Stimulated activated naive CD4-positive, alpha-beta T cell (primary cell): ENCODE measurements at places on chromosomes 2 and 18.

- DNase-seq, result no peak
These were observed 3.4 kb downstream of the SERPINB2 start for GRCh38 chr18:63890950-63891304.

GRCh38 chr2:10157293-10157692 is 34.8 kb downstream of the RRM2 start:
- DNase-seq, result no peak

GRCh38 chr18:21254576-21254975 is 12.5 kb downstream of the GREB1L start:
- no peak for DNase-seq

- no peak for DNase-seq
These were observed 69.3 kb upstream of the HK2 start for GRCh38 chr2:74764429-74765272.

DNA sequence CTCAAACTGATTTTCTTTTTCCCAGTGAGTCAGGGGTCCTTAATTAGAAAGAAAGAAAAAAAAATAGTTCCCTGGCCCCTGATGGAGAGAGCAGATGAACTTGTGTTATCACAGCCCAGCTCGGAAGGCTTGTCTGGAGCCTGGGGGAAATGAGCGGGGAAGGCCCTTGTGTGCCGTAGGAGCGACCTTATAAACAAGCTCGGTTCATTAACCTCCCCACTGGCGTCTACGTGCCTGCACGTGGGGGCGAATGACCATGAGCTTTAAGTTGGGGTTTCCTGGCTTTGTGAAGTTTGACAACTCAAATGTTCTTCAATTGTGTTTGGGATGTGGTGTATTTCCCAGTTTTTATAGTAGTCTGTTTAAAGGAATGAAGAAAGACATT is 69.5 kb downstream of the EPAS1 start:
- DNase-seq, result no peak

GRCh38 chr2:218398437-218399390 is 954 bp upstream of the CTDSP1 start:
- DNase-seq, result peak; percentile 66

GRCh38 chr2:239482778-239483712 is 82.2 kb upstream of the HDAC4 start:
- DNase-seq, result no peak

- no peak for DNase-seq
These were observed 12.8 kb downstream of the PSMD1 start for GRCh38 chr2:231069379-231070054.

DNA sequence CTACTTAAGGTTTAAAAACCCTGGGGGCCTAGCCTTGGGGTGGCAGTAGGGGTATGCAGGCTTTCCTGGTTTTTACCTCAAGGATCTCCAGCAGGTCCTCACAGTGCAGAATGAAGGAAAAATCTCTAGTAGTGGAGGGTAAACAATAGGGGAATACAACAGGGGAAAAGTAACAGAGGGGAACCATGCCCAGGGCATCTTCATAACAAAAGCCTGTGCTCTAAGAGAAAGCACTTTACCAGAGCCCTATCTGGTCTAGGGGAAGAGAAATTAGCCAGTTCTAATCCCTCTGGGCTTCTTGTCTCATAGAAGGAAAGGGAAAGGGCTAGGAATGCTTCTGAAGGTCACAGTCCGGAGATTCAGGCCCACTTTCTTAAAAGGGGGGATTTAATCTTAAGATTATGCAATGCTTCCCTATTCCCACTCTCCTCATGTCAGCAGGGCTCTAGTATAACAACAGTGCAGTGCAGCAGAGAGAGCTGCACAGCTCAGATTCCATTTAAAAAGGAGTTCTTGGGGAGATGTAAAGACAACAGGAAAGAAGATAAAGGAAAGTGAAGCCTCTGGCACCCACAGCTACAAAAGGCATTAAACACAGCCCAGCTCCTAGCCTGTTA is 149.0 kb upstream of the CYP1B1 start:
- DNase-seq, result no peak

- no peak for DNase-seq
These were observed 41.3 kb upstream of the PCBP1 start for GRCh38 chr2:70045932-70046331.

GRCh38 chr2:231512222-231512621 is 18.0 kb downstream of the NMUR1 start:
- DNase-seq, result no peak

DNA sequence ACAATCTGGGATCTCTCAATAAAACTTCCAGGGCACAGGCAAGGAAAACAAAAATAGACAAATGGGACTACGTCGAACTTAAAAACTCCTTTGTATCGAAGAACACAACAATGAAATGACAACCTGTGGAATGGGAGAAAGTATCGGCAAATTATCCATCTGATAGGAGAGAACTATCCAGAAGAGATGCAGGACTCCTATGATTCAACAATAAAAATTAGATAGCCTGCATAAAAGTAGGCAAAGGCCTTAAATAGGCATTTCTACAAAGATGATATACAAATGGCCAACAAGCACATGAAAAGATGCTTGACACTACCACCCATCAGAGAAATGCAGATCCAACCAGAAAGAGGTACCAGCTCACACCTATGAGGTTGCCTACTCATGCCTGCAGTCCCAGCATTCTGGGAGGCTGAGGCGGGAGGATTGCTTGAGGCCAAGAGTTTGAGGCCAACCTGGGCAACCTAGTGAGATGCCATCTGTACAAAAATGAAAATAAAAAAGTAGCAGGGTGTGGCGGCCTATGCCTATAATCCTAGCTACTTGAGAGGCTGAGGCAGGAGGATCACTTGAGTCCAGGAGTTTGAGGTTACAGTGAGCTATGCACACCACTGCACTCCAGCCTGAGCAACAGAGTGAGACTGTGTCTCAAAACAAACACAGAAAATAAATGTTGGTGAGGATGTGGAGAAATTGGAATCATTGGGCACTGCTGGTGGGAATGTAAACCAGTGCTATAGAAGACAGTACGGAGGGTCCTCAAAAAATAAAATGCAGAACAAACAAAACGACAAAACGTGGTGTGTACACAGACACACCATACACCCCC is 21.6 kb downstream of the TWIST2 start:
- DNase-seq, result no peak

DNA sequence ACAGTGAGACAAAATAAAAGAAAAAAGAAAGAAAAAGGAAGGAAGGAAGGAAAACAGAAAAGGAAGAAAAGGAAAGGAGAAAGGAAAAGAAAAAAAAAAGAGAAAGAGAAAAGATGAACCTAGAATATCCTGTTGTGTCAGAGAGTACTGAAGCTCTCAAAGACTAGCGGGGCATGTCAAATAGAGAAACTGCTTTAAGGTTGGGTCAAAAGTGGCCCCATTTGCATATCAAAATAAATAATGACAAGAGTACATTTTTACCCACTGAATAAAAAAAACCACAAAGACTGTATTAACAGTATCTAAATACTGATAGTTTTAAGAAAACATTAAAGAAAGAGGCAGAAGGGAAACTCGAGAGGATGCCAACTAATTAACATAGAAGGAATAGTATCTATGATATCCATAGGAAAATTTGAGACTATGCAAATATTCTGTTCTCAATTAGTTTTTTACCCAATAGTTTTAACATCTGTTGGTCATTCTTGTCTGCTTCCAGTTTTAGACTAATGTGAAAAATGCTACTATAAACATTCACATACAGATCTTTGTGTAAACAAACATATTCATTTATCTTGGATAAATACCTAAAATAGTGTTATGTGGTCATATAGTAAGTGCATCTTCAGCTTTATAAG is 53.2 kb downstream of the SFXN5 start:
- no peak for DNase-seq

- DNase-seq, result no peak
These were observed 487.5 kb downstream of the SUCLG1 start for GRCh38 chr2:83971547-83971946.

DNA sequence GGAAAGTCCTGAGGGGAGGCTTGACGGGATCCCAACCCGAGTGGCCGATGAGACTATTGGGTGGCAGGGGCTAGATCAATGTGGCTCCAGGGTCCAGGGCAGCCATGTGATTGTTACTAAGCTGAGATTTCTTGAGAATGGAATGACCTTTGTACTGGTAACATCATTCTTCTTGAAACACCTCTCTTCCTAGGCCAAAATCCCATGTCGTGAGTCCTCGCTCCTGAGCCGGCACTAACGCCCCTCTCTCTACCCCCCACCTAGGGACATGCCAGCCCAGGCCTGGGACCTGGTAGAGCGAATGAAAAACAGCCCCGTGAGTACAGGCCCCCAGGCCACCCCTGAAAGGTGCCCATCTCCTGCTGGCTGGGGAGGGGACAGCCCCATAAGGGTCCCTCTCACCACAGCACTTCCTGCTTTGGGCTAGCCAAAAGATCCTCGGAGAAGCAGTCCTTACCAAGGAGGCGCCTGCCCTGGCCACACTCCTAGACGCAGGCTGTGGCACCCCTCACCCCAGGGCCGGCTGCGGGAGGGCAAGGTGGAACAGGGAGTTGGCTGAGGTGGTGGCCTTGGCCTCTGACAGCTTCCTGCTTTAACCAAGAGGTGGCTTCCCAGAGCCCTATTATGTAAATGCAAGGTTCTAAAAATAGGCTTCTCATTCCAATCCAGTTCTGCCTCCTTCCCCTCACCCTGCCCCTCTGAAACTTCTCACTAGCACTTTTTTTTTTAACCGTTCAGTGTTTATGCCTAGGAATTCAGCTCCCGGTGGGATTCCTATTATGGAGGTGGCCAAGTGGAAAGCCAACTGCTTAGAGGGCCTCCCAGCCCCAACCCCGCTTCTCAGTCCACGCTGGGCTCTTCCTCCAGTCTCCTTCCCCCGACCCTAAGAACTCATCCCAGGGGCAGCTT is 126.6 kb upstream of the PPP1CB start:
- DNase-seq, result peak; percentile 53

DNA sequence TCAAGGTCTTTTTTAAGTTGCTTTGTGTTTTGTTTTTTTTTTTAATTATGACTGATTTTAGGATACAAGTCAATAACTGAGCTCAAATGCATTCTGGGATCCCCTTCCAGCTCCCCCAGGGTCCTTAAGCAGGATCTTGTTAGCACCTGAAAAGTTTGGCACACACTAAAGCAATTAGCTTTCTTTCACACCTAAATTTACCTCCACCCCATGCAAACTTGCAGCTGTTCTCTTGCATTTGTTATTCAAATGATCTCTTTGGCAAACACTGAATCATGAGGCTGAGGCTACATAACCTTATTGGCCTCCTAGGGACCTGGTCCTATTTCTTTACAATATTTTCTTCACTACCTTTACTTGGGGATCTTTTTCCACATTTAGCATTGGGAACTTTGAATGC is 2026.1 kb upstream of the CELF4 start:
- DNase-seq, result no peak

- DNase-seq, result no peak
These were observed 126.0 kb downstream of the OSBPL1A start for GRCh38 chr18:24271381-24272228.

- DNase-seq, result no peak
These were observed 154.5 kb upstream of the RBMS1 start for GRCh38 chr2:160647967-160648685.

DNA sequence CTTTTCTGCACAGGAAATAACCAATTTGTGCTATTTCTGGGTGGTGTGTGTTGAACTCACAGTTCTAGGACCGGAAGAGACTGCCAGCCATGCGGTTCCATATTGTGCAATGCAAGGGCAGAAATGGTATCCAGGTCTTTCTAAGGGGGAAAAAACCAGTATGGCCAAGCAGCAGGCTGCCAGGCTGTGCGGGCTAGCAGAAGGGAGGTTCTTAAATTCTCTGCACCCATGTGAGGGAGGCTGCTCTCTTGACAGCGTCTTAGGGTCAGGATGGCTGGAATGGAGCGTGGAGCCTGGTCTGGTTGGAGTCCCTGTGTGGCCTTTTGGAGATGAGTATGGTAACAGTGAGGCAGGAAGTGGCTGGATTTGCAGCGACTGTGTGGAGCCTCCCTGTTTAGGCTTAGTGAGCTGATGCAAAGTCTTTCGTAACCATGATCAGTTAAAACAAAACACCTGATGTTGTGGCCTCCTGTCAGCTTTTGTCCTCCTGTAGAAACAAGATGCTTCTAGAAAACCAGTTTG is 52.6 kb downstream of the NCK2 start:
- no peak for DNase-seq

DNA sequence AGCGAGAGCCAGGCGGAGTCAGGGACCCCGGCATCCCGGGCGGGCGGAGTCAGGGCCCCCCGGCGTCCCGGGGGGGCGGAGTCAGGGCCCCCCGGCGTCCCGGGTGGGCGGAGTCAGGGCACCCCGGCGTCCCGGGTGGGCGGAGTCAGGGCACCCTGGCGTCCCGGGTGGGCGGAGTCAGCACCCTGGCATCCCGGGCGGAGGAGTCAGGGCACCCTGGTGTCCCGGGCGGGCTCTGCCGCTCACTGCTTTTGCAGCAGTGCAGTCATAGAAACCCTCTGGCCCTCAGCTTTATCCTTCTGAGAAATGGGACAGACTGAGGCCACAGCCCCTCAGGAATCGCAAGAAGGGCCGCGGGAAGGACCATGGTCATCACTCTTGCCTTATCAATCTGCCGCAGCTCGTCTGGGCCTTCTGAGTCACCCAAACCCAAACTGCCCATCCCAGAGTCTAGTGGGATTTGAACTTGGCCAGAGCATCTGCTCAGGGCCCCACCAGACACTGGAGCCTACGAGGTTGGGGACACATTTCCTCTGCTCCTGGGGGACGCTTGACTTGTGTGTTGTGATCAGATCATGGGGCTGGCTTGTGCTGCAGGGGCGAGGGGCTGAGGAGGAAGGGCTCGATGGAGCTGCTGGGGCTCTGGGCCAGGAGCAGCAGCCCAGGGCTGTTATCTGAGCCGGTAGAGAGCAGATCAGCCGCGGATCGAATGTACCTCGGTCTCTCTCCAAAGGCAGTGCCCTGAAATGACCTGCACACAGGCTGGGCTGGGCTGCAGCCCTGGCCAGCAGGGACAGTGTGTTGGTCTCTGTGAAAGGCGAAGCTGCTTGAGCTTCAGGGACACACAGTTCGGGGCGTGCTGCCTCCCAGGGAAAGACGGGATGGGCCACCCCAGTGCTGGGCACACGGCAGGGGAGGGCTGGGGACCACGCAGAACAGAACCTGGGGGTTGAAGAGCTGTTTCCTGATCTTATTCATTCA is 290.1 kb upstream of the HDAC4 start:
- no peak for DNase-seq
